ENCODE measurements at places on chromosomes 13 and 19.

DNA sequence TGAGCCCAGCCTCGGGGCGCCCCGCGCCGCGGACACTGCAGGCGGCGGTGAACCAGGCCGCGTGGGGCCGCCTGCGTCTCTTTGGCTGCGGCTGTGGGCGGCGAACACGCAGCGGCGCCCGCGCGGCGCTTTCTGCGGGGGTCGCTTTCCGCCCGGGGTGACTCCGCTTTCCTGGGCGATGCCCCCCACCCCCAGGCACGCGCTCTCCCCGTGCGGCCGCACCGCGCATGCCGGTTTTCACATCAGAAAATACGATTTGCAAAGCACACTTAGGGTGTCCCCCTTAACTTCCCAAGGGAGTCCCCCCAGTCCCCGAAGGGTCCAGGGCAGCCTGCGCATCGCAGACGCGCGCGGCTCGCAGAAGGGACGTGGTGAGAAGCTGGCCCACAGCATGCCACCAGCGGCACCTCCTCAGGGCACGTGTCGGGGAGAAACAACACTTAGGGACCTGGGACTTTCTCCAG lies 5.3 kb downstream of the F7 start:
- peak; percentile 25 for ATAC-seq

- ATAC-seq: no peak
These were observed 1258.9 kb downstream of the EFNB2 start for GRCh38 chr13:105276571-105276970.

GRCh38 chr19:19821366-19821951 lies at the start of gene ZNF506:
Gene ZNF506, minus strand, starts transcription at chr19:19821750. Its CDS starts 147 bp downstream, at chr19:19821603.
- peak; percentile 84 for ATAC-seq

DNA sequence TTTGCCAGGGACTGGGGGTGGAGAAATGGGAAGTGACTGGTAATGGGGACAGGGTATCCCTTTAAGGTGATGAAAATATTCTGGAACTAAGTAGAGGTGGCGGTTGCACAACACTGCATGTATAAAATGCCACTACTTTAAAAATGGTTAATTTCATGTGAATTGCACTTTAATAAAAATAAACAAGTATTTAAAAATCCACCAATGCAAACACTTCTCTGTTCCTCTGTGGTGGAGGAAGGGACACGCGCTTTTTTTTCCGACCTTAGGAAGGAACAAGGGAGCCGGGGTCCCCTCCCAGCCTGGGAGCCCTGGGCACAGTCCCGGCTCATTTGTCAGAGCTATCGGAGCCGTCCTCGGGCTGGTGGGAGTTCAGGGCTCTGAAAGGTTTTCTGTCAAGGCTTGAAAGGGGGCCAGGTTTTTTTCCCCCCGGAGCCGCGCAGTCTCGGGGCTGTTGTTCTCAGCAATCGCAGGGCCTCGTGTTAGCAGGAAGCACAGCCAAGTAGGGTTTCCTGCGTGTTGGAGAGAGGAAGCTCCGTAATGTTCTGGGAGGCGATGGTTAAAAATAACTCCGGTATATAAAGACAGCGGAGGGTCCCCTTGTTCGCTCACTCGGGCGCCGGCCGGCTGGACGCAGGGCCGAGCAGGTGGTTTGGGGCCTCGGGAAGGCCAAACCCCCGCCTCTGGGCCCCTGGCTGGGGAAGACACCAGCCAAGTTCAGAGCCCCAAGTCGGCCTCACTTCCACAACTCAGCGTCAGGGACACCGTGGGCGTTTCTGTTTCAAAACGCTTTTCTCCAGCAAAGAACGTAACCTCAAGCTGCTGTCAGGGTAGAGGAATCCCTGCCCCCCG lies 41.2 kb upstream of the KLF2 start:
- ATAC-seq: peak; percentile 89

DNA sequence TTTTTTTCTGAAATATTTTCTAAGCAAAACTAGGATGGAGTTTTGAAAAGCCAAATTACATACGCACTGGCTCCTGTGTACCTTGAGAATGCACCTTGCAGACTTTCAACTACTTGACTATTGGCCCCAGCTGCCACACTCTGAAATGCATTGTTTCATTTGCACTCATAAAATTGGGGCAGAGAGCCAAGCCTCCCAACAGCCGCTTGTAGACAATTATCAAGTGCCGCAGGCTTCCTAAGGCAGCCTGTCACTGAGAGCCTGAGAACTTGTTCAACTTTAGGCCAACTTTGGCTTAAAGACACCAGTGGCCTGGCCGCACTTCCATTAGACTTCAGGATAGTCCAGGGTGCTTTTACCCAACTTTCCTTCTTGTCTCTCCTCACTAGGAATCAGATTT lies 115.7 kb upstream of the STARD13 start:
- ATAC-seq: no peak

- no peak for ATAC-seq
These were observed 4.6 kb upstream of the TCF3 start for GRCh38 chr19:1656988-1657536.

DNA sequence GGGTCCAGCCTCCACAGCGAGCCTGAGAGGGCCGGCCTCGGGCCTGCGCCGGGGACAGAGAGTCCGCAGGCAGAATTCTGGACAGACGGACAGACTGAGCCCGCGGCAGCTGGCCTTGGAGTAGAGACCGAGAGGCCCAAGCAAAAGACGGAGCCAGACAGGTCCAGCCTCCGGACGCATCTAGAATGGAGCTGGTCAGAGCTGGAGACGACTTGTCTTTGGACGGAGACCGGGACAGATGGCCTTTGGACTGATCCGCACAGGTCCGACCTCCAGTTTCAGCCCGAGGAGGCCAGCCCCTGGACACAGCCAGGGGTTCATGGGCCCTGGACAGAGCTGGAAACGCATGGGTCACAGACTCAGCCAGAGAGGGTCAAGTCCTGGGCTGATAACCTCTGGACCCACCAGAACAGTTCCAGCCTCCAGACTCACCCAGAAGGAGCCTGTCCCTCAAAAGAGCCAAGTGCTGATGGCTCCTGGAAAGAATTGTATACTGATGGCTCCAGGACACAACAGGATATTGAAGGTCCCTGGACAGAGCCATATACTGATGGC lies 490 bp downstream of the ITPKC start:
- no peak for ATAC-seq

GRCh38 chr13:45718992-45719391 lies 16.9 kb downstream of the CBY2 start:
- no peak for ATAC-seq

- peak; percentile 72 for ATAC-seq
These were observed 135.8 kb upstream of the KLF12 start for GRCh38 chr13:74270018-74270417.

GRCh38 chr19:10737722-10738121 lies 19.8 kb downstream of the DNM2 start:
- no peak for ATAC-seq

- no peak for ATAC-seq
These were observed 8.3 kb downstream of the RFX2 start for GRCh38 chr19:6101991-6102390.

GRCh38 chr13:41621716-41622431 lies 164.5 kb downstream of the RGCC start:
- no peak for ATAC-seq

DNA sequence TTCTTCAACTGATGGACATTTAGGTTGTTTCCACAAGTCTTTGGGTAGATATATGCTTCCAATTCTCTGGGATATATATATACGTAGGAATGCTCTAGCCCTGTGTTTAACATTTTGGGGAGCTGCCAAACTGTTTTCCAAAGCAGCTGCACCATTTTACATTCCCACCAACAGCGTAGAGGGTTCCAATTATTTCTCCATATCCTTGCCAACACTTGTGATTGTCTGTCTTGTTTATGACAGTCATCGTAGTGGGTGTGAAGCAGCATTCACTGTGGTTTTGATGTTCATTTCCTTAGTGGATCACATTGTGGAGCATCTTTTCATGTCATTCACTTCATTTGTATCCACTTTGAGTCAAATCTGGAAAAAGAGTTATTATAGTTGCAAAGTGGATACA lies 4.7 kb upstream of the CBLC start:
- no peak for ATAC-seq

DNA sequence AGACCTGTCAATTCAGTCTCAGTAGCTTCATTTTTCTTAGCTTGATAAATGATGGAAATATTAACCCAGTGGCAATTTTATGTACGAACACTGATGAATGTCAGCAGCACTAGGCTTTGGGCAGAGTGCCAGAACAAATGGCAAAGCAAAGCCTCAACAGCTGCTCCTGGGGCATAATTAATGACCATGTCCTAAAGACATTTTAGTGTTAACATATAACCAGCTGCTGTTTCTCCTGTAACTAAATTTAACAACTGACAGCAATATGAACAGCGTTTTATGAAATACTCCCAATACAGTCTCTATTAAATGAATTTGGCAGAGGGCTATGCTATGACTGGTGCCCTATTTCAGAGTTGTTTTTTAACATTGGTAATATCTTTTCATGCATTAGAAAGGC lies 47.1 kb downstream of the ZNF568 start:
- ATAC-seq: no peak

DNA sequence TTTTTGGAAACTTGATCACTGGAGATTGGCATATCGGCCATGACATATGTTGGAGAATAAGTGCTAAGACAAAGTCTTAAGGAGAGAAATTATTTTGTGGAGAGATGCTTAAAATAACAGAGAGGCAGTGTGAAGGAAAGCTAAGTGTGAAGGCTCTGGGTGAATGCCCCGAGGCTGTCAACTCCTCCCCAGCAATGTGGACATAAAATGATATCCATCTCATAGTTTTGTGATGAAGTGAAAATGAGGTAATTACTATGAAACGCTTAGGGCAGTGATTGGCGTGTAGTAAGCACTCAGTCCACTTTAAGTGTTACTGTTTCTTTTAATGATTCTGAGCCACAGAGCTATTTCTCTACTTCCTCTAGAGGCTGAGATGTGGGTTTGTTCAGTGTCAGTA lies 195.8 kb upstream of the KLF12 start:
- ATAC-seq: no peak

DNA sequence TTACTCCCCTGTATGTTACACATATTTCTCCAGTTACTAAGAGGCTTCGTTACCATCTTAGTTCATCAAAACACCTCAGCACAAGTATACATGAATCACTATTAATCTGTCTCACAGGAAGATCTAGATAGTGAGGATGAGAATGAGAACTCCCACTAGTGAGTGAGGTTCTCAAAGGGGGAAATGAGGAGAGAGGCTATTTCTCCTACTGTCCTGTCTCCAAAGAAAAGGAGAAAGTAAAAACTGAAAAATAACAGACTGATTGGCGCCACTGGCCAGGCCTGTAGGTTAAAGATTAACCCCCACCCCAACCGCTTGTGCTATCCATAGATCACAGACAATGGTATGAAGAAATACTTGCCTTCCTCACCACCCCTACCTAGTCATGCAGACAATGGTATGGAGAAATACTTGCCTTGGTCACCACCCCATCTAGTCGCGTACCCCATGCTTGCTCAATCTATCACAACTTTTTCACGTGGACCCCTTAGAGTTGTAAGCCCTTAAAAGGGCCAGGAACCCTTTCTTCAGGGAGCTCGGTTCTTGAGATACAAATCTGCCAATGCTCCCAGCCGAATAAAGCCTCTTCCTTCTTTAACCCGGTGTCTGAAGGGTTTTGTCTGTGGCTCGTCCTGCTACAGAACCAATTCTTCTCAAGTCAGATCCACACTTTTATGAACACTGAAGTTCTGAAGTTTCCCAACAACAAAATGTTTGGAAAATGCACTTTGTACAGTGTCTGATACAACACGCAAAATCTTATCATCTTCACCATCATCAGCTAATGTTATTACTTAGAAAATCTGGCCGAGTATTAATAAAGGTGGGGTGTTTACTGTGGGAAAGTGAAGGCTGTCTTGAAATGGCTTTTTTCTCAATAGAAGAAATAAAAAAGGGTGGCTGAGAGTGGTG lies 598.1 kb downstream of the UQCRFS1 start:
- ATAC-seq: no peak

- ATAC-seq: no peak
These were observed 930 bp downstream of the ZNF136 start for GRCh38 chr19:12163826-12164225.

- ATAC-seq: no peak
These were observed 149.3 kb downstream of the RGCC start for GRCh38 chr13:41606646-41607045.

DNA sequence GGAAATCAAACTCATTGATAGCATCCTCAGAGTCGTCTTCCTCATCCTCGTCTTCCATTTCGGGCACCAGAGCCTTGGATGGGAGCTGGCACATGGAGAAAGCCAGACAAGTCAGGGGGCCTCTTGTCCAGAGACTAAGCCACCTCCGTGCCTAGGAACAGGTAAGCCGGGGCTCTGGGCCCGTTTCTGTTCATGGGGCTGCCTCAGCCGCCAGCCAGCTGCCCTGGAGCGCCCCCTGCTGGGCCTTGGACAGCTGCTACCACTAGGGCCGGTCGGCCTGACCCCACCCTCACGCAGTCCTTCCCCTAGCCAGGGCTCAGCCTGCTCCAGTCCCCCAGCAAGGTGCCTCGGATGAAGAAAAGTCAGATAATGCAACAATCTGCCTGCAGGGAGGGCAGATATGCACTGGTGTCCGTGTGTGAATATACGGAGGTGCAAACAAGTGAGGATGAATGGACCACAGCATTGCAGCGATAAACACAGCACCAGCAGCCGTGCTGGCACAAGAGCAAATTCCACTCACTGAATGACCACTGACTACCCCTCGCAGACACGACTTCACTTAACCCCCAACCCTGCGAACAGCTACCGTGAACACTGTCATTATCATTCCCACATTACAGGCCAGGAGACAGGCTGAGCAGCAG lies 11.9 kb upstream of the PRKD2 start:
- ATAC-seq: peak; percentile 88

DNA sequence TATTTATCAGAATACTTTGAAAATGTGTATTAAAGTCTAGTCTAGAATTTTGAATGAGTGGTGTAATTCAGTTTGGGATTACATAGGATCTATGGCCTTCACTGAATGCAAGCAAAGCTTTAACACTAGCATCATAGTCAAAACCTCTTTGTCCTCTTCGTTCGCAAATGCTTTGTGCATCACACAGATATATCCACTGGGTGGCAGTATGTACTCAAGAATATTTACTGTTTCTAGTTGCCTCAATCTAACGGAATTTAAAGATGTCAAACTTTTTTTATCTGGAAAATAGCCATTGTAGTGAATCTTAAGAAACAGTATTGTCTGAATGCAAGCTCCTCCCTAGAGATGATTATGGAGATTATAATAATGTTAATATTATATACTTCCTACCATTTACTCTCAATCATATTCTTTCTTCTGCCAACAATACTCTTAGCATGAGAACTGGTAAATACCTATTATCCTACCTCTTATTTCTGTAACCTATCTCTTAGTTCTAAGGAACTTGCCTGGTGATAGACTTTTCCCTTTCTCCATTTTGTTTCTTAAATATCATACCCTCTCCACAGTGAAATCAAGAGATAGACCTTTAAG lies 25.8 kb downstream of the LACC1 start:
- peak; percentile 68 for ATAC-seq

DNA sequence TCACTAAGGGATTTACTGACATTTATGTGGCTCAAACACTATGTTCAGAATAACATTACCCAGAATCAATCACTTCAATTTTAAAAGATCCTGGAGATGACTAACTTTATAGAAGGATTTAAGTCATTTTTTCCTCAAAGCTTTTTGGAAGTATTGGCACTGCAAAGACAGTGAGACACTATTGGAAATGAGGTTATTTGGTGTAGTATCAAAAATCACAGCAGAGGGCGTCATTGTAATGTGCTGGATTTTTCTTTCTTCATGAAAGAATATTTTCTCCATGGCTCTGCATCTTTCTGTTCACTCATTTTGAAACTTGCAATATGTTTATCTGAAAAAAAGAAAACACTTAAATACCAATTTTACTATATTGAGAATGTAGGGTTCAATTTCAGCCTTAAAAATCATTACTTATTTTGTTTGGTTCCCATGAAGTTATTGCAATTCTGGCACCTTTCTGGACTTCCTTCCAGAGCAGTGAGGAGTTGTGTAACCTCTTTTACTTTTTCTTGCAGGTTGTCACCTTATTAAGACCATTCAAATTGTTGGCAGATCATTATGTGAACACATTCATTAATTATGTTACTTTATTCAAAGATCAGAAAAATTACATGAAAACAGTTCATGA lies 3.7 kb upstream of the CSNK1A1L start:
- ATAC-seq: no peak
